Activated gamma-delta T cell treated with anti-CD3 and anti-CD28 coated beads, Interleukin-2, amount 50 U/mL, for 16 hours (primary cell): ENCODE measurements at places on chromosomes 7 and 10.

GRCh38 chr10:12579954-12580858, 230.9 kb downstream of the CAMK1D start:
- no peak for DNase-seq

- DNase-seq, result no peak
Measured at GRCh38 chr7:41188163-41189130, 514.4 kb downstream of the INHBA start.

GRCh38 chr7:7207876-7208275, 25.5 kb downstream of the C1GALT1 start:
- DNase-seq, result no peak

DNA sequence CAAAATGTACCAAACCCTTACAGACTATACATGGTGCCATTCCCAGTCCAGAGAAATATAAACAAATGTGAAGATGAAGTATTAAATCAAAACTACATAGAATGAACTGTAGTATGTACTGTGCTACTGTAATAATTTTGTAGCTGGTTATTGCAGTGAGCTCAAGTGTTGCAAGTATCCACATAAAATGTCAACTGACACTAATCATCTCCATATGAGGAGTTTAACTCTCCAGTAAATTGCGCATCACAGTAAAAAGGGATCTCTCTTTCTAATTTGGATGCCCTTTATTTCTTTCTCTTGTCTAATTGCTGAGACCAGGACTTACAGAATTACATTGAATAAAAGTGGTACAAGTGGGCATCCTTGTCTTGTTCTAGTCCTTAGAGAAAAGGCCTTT, 165.5 kb downstream of the CPED1 start:
- DNase-seq, result no peak

- DNase-seq, result no peak
Measured at GRCh38 chr7:121498816-121499215, 102.7 kb upstream of the FAM3C start.

DNA sequence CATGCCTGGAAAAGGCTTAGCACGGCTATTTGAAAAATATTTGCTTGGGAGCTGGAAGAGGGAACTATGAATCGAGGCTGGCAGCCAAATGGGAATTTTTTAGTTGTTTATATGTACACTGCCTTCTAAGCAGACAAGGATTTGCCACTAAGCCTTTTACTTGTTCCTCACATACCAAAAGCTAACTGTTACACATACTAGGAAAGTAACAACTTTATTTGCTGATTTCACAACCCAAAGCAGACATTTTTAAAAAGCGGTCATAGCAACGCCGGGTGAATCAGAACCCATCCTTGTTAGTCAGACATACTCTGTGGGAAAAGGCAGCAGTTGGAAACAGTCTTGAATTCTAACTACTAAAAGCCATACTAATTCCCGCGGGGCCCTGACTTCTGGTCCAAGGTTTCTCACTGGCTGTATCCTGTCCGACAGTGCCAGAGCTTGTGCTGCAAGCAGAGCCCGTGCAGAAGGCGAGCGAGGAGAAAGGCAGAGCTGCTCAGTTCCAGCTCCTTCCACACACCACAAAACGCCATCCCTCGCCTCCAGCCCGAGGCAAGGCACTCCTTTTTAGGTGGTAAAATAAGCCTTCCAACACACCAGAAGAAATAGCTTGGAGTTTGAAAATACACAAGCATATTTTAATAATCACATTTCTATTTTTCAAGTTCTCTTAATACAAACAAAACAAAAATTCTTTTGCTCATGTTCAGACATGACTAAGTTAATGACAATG, 89.2 kb downstream of the RNF216 start:
- DNase-seq, result no peak

GRCh38 chr7:35232994-35233393, 20.9 kb downstream of the TBX20 start:
- no peak for DNase-seq

DNA sequence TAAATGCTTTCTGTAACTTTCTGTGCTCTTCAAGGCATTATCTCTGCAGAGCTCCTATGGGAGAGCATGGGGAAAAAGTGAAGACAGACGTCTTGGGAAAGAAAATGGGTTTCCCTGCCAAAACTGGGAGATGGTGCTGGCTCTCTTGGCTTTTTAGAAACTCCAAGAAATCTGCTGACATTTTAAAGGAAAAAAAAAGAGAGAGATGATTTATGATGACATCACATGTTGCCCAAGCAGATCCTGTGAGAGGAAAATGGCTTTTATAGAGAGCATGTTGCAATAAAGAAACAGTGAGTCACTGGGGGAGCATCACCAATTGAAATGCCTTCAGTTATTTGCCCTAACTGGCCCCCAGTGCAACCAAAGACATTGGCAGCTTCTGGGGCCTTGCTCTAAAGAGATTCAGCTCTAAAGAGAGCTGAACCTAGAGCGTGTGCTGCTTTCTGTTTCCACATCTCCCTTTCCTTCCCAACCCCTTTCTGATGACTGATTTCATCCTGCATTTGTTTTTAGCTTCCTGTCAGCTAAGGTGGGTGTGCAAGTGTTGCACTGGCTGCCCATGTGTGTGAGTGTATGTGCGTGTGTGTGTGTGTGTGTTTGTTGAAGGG, 37.7 kb downstream of the LRMDA start:
- no peak for DNase-seq
